Hypothalamus (tissue), 51 donors: ENCODE measurements at places on chromosomes 3 and 15.

DNA sequence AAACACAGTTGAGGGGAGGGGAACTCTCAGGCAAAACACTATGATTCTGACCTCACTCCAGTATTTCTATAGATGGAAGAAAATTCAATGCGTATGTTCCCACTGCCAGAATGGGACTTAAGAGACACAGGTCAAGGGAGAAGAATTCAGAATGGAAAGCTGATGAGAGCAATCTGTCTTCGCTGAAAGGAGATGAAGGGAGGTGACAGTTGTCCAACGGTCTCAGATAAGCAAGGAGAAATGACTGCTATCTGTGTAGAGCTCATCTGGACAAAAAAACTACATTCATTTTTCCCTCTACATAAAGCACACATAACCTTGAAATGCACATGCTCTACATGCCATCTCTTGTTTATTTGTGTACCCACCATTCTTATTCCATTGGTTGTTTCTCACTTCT is 405.1 kb downstream of the LSAMP start:
- no peak for DNase-seq

GRCh38 chr15:27899583-27900285 is 199.4 kb downstream of the OCA2 start:
- no peak for DNase-seq

GRCh38 chr3:57064572-57064971 is 4.1 kb downstream of the SPATA12 start:
- DNase-seq: no peak

GRCh38 chr3:64422192-64422591 is 196.9 kb upstream of the PRICKLE2 start:
- no peak for DNase-seq

GRCh38 chr3:108281670-108282069 is 14.7 kb upstream of the HHLA2 start:
- DNase-seq: no peak

GRCh38 chr3:135352213-135352612 is 557.2 kb downstream of the EPHB1 start:
- no peak for DNase-seq

DNA sequence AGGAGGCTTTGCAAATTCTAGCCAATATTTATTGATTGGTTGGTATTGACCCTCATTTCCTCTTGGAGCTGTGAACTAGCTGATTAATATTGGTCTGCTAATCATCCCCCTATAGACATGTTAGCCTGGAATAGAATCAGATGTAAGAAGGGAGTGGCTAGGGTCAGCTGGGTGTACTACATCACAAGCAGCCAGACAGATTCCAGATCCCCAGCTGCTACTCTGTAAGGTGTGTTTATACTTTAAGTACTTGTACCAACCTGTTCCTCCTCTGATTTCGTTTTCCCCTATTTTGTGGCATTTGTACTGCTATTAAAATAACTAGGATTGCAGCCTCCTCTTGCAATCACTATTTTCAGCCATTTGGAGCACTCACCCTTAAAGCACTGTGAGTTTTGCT is 49.9 kb downstream of the PARP15 start:
- no peak for DNase-seq

GRCh38 chr3:197520311-197521276 is 35.2 kb downstream of the BDH1 start:
- no peak for DNase-seq

DNA sequence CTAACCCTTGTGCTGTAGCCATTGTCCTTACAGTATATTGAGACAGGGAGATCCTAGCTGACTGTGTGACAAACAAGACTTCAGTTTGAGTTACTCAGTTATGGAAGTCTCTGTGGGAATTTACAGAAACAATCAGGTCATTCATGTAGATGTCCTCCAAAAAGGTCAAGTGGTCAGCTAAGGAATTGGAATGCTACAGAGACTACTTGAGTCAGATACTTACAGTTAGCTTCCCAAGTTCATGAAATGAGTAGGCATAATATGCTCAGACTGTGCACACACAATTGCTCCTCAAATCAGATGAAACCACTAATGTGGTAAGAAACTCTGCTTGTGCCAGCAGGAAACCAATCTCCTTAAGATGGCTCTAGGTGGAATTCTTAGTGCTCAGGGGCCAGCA is 985.7 kb downstream of the NSUN3 start:
- DNase-seq: no peak

GRCh38 chr15:28022961-28023360 is 76.2 kb downstream of the OCA2 start:
- no peak for DNase-seq
